Activated CD4-positive, alpha-beta T cell treated with anti-CD3 and anti-CD28 coated beads, Interleukin-2, Interleukin-4, amounts not matched to agents 100 ng/mL and 50 ng/mL, durations not matched to agents 16 hours and 8 hours (primary cell): ENCODE measurements at places on chromosomes 5 and 9.

GRCh38 chr9:88106492-88106891 lies 31.8 kb downstream of the SPATA31C2 start:
- no peak for DNase-seq

- no peak for DNase-seq
These were observed 29.6 kb downstream of the SPRY4 start for GRCh38 chr5:142295084-142295758.

DNA sequence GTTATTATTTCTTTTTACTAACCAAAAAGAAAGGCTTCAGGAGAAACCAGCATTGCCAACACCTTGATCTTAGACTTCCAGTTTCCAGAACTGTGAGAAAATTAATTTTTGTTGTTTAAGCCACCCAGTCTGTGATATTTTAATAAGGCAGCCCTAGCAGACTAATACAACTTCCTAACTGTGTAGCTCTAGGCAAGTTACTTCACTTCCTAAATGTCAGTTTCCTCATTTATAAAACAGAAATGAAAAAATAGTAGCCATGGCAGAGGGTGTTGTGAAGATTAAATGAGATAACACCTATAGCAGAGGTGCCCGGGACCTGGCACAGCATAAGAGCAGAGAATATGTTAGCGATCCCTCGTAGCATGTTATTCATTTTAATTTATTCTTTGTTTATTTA lies 66.6 kb upstream of the HAND1 start:
- DNase-seq, result no peak

- no peak for DNase-seq
These were observed 154.4 kb upstream of the COX7C start for GRCh38 chr5:86463339-86463738.

GRCh38 chr5:127950707-127951391 lies 132.7 kb upstream of the SLC12A2 start:
- no peak for DNase-seq

DNA sequence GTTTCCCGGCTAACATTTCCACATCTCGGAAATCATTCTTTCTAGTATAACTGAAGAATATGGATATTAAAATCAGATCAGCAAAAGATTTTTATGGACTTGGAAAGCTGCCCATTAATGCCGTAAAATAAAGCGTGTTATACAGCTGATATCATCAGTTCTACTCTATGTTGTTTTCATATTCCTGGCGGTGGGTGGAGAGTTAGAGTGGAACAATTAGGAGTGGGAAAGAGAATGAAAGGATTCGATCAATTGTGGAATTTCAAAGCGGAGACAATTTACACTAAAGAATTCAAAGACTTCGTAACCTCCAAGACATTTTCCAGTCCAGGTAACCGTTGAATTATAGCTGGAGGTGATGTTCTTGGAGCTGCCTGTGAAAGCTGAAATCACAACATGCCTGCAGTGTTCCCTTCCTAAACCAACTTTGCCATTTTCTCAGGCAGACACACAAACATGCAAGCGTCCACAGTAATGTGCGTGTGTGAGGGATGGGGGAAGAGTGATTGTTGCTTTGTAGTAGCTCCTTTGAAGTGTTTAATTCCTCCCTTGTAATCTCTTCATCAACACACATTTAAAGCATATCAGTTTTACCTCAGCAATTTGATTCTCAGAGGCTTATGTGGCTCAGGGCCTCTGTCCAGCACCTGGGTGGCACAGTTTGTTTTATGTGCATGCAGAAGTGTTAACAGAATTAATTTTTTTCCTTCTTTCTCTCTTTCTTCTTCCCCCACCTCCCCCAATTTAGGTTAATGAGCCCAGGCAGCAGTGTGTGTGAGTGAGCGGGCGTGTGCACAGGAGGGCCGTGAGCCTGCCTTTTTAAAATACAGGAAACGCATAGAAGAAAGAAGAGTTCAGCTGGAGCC lies 544.1 kb downstream of the RAB3C start:
- peak; percentile 15 for DNase-seq

DNA sequence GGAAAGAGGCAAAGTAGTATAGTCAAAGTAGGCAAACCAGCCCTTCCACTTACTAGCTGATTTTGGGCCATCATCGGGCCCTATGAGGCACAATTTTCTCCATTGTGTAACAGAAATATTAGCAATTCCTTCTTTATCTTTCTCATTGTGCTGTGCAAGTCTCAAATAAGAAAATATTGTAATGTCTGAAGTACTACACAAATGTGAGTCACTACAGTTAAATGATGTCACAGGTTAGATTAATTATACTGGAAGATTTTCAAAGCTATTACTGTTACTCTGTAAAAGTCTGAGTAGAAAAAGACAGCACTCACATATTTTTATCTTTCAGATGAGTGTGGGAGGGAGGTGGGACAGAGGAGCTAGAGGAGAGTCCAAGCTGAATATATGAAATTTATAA lies 12.4 kb upstream of the TMC1 start:
- peak; percentile 19 for DNase-seq
